Glomerular endothelial cell (primary cell): ENCODE measurements at places on chromosomes 1 and 21. TPM values are rescaled to one million over a fixed set of nuclear protein-coding genes. Genes with fewer than 3 reads are reported as not detected.

Gene MR1
- total RNA-seq = 1.2 and 2.4 TPM in 2 replicates

Gene GBP3
- 47.3 and 48.9 TPM in 2 replicates for total RNA-seq

Gene MSH4
- total RNA-seq = not detected in 2 replicates

Gene RHOU
- total RNA-seq = 0.63 and 1.2 TPM in 2 replicates
